Activated CD4-positive, alpha-beta T cell treated with anti-CD3 and anti-CD28 coated beads, Interleukin-10, Interleukin-2, amounts not matched to agents 100 ng/mL and 50 ng/mL, durations not matched to agents 16 hours and 8 hours (primary cell): ENCODE measurements at places on chromosomes 3 and 15.

- no peak for DNase-seq
Measured at GRCh38 chr3:115975796-115976195, 352.5 kb downstream of the GAP43 start.

DNA sequence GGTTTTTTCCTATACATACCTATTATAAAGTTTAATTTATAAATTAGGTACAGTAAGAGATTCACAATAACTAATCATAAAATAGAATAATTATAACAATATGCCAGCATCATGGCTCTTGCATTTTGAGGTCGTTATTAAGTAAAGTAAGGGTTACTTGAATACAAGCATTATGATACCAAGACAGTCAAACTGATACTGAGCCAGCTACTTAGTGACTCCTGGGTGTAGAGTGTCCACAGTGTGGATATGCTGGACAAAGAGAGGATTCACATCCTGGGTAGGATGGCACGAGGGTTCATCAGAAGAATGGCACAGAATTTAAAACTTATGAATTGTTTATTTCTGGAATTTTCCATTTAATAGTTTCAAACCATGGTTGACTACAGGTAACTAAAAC, 157.2 kb upstream of the IL12A start:
- no peak for DNase-seq

DNA sequence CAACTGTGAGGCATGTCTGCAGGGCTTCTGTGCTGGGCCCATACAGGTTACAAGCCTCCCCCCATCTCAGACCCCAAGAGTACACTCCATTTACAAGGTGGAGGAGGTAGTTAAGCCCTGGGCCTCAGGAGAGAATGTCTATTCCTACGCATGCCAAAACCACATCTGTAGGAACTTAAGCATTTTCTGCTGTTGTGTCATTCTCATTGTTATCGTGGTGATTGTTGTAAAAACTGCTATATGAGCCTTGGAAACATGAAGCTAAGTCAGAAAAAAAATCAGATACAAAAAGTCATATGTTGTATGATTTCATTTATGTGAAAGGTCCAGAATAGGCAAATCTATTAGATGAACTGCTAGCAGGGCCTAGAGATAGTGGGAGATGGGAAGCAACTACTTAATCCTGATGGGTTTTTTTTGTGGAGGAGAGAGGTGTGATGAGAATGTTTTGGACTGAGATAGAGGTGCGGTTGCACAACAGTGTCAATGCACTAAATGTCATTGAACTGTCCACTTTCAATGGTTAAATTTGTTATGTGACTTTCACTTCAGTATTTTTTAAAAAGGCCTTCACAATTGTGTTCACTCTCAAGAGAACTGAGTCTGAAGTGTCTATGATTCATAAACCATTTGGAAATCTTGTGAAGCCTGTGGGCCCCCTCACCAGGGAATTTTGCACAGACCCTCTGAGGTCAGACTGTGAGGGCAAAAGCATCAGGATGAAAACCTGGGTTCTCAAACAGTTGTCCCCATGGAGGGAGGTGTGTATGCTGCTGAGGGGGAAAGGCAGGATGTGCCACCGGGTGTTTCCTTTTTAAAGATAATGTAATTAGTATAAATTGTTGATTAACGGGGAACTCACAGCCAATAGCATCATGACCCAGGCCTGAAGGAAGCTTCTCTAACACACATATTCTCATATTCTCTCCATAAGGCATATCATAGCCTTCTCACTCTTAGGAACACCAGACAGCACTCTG, 3.2 kb downstream of the RTP3 start:
- no peak for DNase-seq

DNA sequence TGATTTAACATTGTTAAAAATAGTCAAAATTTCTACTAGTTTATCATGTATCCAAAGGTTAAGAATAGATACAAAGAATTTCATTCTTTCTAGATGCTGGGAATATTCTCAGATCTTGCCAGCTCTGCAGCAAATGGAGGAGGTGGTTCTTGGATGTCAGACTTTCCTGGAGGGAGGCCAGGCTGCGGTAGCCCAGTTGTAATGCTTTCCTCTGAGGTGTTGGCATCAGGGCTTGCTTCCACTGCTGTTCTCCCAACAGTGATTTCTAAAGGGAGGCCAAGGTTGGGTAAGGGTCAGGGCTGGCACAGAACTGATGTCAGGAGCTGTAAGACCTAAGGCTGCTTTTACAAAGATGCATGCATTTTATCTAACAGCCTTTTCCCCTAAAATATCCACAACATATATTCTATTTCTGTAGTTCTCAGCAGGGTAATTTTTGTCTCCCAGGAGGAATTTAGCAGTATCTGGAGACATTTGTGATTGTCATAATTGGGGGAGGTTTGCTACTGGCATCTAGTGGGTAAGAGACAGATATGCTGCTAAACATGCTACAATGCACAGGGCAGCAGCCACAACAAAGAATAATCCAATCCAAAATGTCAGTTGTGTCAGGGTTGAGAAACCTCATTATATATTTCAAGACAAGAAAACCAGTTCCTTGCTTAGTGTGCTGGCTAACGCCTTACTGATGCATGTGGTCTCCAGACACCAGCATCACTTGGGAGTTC, 42.0 kb upstream of the SPTSSB start:
- DNase-seq: no peak

DNA sequence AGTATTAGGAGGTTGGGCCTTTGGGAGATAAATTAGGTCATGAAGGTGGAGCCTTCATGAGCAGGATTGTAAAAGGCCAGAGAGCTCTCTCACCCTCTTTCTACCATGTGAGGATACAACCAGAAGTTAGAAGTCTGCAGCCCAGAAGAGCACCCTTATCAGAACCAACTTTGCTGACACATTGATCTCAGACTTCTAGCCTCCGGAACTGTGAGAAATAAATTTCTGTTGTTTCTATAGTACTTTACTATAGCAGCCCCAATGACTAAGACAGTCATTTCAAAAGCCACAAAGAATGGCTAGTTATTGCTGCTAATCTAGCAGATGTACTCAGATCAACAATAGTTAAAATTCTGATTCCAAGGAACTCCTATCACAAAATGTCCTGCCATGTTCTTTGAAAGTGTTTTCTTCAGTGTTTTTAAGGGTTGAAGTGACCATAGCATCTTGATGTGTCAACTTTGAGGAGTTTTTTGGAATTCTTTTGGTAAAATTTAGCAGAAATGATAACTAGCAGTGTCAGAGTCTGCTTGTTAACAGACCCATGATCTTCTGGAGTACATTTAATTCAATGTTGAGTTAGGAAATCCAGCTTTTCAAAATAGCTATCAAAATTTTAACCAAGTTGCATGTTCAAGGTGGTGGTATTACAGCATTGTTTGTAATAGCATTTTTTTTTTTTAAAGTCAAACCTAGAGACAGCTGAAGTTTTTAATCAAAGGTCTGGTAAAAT, 10.3 kb downstream of the DZIP3 start:
- peak; percentile 73 for DNase-seq

DNA sequence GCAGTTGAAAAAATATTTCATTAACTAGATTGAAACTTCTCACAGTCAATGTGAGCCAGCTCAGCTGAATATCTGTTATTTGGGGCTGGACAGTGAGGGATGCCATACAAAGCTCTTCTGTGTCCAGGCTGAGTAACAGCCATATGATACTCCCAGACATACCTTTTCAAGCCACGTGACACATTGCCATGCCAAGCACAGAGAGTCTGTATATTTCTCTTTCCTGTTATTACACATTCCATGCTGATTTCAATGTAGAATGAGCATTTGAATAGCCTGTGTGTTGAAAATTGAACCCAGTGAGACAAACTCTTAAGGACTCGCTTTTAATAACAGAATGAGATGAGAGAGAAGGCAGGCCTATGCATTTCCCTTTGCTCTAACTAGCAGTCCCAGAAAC, 334.7 kb upstream of the RASGRP1 start:
- no peak for DNase-seq

GRCh38 chr15:88036154-88036839, 220.2 kb downstream of the NTRK3 start:
- no peak for DNase-seq

- no peak for DNase-seq
Measured at GRCh38 chr15:35838424-35839111, 292.6 kb upstream of the DPH6 start.

- no peak for DNase-seq
Measured at GRCh38 chr3:63857311-63857710, 6.3 kb downstream of the THOC7 start.

DNA sequence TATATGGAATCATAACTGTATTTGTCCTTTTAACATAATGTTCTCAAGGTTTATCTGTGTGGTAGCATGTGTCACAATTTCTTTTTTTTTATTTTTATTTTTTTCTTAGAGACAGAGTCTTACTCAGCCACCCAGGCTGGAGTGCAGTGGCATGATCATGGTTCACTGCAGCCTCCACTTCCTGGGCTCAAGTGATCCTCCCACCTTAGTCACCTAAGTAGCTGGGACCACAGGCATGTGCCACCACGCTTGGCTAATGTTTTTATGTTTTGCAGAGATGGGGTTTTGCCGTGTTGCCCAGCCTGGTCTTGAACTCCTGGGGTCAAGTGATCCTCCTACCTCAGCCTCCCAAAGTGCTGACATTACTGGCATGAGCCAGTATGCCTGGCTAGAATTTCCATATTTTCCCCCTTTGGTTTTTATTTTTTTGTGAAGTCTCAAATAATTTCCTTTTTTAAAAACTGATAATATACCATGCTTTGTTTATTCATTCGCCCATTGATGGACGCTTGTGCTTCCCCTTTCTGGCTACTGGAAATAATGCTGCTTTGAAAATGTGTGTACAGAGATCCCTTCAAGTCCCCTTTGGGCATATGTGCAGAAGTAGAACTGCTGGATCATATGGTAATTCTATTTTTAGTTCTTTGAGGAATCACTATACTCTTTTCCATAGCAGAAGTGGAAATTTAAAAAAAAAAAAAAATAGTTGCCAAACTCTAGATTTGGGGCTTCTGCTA, 28.4 kb downstream of the TMEM40 start:
- DNase-seq: no peak

GRCh38 chr3:169618894-169619792, 44.4 kb downstream of the MECOM start:
- DNase-seq: no peak

DNA sequence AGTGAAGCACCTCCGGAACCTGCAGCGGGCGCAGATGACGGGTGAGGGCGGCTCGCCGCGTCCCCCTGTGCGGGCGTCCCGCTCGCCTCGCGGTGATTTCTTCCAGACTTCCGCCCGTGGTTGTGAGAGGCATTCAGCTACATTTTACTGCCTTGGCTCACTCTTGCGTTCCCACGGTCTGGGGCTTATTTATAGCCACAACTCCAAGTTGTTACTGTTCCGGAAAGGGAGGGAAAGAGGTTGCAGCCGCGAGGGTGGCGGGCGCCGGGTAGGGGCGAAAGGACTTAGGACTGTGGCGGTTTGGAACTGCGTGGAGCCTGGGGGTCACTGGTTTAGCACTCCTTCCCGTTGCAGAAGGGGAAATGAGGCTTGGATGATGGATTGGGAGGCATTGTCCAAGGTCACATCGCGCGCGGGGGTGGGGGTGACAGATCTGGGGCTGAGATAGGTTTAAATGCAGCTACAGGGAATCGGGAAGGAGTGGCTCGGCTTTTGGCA, 1.1 kb downstream of the HES1 start:
- DNase-seq: peak; percentile 30

DNA sequence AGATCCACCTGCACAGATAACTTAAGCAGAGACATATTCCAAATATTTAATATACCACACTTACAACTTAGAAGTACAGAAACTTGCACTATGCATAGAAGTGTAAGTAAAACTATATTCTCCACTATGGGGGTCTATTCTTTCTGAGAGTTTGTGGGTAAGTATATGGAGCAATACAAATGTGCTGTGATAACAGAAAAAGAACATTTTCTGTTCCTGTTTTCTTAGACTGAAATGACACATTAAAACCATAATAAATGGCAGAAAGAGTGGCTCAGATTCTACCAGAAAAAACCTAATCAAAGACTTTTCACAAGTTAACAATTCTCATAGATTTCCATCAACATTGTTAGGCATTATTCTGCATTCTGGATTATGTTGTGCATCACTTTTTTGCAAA, 96.6 kb upstream of the WNT7A start:
- no peak for DNase-seq

GRCh38 chr3:39208463-39209055, 16.2 kb upstream of the XIRP1 start:
- DNase-seq: peak; percentile 50

DNA sequence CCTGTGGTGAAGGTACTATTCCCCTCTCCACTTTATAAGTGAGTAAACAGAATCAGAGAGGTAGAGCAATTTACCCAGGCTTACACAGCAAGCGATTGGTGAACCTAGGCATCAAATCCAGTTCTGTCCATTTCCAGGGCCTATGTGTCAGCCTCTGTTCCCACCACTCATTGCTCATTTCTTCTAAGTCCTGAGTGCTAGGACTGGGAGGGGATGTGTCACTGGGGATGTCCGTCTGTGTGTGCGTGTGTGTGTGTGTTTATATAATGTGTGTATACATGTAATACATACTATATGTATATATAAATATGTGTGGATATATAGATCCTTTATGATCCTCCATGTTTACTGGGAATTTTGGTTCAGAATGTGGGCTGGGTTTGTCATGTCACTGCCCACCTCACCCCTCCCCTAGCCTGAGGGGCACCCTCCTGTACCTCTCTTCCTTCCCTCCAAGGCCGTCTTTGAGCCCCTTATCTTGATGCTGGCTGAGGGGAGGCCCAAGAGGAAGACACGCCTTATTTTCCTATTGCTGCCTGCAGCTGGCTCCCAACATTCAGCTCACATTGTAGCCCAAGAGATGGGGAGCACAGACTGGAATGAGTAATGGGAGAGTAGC, 2.1 kb downstream of the TMEM43 start:
- DNase-seq: no peak

DNA sequence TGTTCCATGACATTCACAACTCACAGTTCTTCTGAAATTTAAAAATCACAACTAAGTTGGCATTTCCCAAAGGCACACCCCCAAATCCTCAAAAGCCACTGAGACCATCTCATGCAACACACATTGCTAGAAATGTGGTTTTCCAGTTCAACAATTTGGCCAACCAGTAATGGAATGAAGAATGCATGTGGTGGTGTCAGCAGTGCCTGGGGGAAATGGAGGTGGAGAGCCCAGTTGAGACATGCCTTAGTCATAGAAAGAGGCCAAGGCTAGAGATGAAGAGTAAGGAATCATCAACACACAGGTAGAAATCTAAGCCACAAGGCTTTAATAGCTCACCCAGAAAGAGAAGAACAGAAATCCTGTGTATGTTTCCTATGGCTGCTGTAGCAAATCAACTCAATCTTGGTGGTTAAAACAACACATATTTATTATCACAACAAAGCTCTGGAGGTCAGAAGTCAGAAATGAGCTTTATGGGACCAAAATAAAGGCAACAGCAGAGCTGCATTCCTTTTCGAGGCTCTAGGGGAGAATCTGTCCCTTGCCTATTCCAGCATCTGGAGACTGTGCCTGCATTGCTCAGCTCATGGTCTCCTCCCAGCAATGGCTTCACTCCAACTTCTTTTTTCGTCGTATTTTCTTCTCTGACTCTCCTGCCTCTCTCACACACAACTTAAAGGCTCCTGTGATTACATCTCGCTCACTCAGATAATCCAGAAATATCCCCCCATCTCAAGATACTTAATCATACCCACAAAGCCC, 54.0 kb downstream of the SNTN start:
- no peak for DNase-seq
